Fibroblast of skin of back (primary cell): ENCODE measurements at places on chromosomes 16 and 17.

GRCh38 chr16:71501547-71501946, 12.4 kb upstream of the ZNF19 start:
- no peak for DNase-seq

DNA sequence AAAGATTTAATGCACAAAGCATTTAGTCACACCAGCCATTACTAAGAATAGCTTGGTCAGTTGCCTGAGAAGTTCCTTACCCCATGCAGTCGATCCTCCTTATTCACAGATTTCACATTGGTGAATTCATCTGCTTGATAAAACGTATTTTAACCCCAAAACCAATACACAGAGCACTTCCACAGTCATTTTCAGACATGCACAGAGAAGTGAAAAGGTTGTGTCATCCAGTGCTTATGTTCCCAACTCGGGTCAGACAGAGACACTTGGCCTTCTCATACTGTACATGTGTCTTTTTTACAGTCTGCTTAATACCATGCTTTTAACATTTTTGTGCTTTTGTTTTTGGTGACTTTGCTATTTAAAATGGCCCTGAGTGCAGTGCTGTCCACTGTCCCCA, 219.7 kb downstream of the SPECC1 start:
- peak; percentile 29 for DNase-seq

GRCh38 chr16:59487067-59487466, 753.0 kb upstream of the GOT2 start:
- DNase-seq, result no peak

GRCh38 chr17:51846566-51846965, 311.9 kb downstream of the CA10 start:
- no peak for DNase-seq

DNA sequence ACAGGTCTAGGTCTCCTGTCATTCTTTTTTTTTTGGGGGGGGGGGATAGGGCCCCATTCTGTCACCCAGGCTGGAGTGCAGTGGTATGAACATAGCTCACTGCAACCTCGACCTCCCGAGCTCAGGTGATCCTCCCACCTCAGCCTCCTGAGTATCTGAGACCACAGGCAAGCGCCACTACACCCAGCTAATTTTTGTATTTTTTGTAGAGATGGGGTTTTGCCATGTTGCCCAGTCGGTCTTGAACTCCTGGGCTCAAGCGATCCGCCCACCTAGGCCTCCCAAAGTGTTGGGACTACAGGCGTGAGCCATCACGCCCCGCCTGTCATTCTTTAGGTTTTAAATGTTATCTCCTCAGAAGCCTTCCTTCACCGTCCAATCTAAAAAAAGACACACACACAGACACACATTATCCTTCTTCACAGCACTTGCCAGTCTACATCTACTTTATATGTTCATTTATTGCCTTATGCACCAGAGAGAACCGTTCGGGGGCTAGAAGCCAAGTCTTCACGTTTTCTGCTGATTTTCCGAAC, 694 bp downstream of the MRPL27 start:
- no peak for DNase-seq

- no peak for DNase-seq
Observed at GRCh38 chr17:78595135-78595810, 18.1 kb upstream of the DNAH17 start.

GRCh38 chr17:27776882-27777624, 23.3 kb downstream of the NOS2 start:
- no peak for DNase-seq

GRCh38 chr17:16273499-16273898, 56.5 kb downstream of the PIGL start:
- DNase-seq, result peak; percentile 73

DNA sequence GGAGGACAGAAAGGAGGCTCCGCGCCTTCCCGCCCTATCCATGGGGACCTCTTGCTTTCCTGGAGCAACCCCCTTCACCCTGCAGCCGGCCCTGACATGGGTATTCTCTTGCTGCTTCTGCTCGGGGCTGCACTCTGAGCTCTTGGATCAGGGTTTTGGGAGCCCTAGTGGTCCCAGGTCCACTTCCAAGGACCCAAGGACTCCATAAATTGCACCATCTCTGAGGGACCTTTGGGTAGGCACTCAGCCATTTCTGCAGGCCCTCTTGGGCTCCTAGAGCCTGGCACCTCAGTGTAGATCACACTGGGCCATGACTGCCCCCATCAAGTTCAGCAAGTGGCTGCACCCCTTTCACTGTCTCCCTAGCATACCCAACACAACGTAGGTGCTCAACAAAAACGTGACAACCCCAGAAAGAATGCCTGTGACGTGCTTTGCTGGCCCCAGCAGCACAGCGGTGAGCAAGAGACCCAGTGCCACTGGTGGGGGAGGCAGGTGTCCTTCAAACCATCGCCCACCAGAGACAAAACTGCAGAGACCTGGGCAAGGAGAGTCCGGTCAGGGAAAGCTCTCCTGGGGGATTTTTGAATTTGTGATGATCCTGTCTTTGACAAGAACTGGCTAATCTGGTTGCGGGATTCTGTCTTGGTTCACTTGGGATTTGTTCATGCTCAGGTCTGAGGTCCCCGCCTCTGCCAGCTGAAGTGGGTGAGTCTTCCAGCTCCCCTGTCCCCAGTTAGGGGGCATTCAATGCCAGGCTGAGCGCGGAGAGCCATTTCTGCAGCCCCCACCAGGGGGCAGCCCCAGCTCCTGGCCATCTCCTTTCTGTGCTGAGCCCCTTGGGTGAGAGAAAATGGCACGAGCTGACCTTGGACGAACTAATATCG, 2.5 kb upstream of the RAB11FIP4 start:
- DNase-seq, result peak; percentile 17

DNA sequence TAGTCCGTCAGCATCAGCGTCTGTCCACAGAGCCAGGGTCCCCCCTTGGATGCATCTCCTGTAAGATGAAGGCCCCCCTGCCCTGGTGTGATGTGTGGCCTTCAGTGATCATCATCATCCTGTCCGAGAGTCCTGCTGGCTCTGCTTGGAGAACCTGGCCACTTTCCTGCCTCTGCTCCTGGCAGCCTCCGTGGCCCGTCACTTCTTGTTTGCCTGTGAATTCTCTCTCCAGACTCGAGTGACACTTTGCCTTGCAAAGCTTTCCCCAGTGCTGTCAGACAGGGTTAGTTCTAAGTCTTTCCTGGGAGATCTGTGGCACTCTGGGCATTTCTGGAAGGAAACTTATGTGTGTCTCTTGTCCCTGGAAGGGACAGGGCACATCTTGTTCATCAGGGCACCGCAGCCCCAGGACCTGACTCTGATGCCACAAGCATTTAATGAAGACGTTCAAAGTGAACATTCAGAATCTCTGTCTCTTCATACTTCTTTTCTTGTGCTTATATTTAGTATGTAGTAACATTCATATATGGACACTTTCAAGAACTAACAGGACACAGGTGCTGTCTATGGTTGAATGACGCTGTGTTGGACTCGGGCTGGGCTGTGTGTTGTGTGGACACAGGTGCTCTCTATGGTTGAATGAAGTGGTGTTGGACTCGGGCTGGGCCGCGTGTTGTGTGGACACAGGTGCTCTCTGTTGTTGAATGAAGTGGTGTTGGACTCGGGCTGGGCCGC, 68.5 kb downstream of the RPTOR start:
- DNase-seq, result no peak

- peak; percentile 48 for DNase-seq
Observed at GRCh38 chr17:37220607-37220953, 155.2 kb upstream of the C17orf78 start.

- peak; percentile 96 for DNase-seq
Observed at GRCh38 chr16:24993722-24994686, 21.2 kb downstream of the ARHGAP17 start.

DNA sequence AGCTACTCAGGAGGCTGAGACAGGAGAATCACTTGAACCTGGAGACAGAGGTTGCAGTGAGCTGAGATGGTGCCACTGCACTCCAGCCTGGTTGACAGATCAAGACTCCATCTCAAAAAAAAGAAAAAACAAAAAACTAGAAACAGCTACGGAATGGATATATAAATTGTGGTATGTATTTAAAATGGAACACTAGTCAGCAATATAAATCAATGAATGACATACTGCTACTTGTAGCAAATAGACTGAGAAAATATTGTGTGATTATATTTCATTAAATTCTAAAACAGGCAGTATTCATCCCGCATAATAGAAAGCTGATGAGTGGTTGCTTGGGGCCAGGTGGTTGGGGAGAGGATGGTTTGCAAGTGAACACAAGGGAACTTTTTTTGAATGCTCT, 261.7 kb downstream of the BCAS3 start:
- DNase-seq, result no peak

DNA sequence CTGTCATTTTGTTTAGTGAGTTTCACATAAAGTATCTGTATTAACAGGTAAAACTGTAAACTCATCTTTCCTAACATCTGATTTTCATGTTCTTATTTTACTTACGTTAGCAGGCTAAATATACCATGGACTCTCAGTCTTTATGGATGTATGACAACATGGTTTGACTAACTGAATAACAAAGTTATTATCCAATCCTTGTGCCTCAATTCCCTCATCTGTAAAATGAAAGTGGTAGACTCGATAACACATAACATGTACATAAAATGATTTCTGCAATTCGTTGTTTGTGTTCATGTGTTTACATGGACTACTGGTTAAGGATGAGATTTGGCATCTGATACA, 9.5 kb upstream of the PCTP start:
- DNase-seq, result no peak

GRCh38 chr17:81825841-81826466, 7.1 kb downstream of the MCRIP1 start:
- no peak for DNase-seq

DNA sequence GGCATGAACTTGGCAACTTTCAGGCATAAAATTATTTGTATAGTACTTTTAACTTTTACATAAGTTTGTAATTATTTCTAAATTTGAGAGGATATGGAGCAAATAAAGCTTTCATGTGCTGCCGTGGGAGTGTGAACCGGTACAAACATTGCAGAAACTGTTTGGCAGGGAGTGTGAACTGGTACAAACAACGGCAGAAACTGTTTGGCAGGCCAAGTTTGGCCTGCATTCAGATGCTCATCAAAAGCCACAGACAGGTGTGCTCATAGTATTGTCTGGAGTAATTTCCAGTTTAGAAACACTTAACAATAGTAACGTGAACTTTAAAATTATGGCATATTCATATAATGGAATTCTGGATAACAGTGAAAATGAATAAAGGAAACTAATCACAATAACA, 73.8 kb upstream of the ATP2A3 start:
- no peak for DNase-seq

- peak; percentile 71 for DNase-seq
Observed at GRCh38 chr17:66508896-66509844, 206.8 kb downstream of the PRKCA start.

DNA sequence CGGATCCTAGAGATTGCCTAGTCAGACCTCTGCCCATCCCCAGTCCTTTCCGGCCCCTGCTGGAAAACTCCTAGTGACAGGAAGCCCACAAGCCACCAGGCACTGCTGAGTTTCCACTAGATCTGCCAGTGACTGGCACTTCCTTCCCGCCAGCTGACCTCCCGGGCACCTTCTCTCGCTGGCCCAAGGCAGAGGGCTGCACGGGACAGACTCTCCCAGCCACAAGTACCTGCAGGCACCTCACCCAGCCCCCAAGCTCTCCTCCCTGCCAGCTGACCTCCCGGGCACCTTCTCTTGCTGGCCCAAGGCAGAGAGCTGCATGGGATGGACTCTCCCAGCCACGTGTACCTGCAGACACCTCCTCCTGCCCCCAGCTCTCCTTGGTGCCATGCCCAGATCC, 66.3 kb upstream of the DOC2B start:
- DNase-seq, result no peak

- DNase-seq, result peak; percentile 69
Observed at GRCh38 chr16:749010-749409, 8.2 kb upstream of the CIAO3 start.

DNA sequence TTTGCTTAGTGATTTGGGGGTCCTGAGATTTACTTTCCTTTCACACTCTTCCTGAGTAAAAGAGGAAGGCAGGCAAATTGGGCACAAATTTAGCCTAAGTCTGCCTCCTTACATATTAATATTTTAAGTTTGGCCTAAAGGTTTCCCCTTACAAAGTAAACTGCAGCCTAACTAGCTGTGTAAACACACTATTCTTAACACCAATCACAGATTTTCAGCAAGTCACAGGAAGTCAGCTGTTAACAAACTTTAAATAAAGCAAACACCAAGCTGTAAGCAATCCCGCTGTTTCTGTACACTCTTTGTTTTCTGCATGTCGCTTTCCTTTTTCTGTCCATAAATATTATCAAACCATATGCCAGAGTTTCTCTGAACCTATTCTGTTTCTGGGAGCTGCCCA, 45.1 kb upstream of the ABCC11 start:
- no peak for DNase-seq

- no peak for DNase-seq
Observed at GRCh38 chr17:71757156-71757555, 363.7 kb upstream of the SOX9 start.

DNA sequence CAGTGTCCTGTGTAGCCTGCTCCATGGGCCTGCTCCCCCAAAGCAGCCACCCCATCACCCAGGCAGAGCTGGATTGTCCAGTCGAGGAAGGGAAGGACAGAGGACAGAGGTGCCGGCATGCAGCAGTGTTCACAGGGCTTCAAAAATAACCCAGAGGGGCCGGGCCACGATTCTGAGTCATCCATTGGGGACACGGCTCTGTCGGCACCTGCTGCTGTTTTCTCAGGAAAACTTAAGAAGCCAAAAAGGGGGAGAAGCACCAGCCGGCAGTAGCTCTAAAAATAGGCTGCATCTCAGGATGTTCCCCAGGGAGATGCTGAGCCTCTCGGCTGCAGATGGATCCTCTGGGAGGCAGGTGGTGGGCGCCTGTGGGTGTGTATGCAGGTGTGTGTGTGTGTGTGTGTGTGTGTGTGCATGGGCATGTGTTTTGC, 1.6 kb downstream of the CA7 start:
- peak; percentile 12 for DNase-seq

DNA sequence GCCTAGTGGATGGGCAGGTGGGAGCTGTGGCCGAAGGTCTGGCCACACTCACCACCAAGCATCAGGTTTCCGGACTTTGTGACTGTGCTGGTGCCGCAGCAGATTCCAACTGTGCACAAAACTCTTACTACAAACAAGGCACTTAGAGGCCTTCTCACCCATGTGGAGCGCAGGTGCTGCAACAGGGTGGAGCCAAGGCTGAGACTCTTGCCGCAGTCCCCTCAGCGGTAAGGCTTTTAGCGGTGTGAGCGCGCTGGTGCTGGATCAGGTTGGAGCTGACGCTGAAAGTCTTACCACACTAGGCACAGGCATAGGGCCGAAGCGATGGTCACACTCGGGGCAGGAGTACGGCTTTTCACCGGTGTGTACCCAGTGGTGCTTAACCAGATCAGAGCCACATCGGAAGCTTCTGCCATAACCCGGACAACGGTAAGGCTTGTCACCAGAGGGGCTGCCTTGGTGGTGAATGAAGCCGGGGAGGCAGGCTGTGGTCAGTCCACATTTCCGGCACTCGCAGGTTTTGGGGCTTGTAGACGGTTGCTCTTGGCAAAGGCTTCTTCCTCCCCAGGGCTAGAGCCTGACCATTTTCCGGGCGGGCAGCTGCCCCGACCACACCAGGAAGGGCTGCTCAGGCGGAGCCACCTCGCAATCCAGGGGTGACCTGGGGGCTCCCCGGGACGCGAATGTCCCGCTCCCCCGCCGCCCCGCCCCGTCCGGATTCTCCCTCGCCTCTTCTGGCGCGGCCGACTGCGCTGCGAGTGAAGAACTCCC, 1.0 kb upstream of the ARMC5 start:
- DNase-seq, result peak; percentile 44
